ENCODE measurements at places on chromosomes 12 and 14. TPM values are rescaled to one million over a fixed set of nuclear protein-coding genes. Genes with fewer than 3 reads are reported as not detected.

Gene P2RX7
- total RNA-seq: 0.46 TPM

Gene IL22
- not detected for total RNA-seq

Gene ESPL1
- 34.3 TPM for total RNA-seq

Gene FAM181A
- total RNA-seq: not detected

Gene MYO1H
- not detected for total RNA-seq

Gene TOMM20L
- total RNA-seq: not detected

Gene MYF6
- 0.43 TPM for total RNA-seq

Gene KCNK10
- 11.0 TPM for total RNA-seq

Gene TAS2R7
- total RNA-seq: not detected

Gene BRI3BP
- 2.5 TPM for total RNA-seq

Gene DACT1
- 3.4 TPM for total RNA-seq

Gene GUCY2C
- not detected for total RNA-seq

- no peaks in the 10 kb centered on the region for H3K4me1 ChIP-seq
- no peaks in the 10 kb centered on the region for H3K27me3 ChIP-seq
- no peaks in the 10 kb centered on the region for H3K36me3 ChIP-seq
- no peak overlapping the region for H3K4me3 ChIP-seq
- no peak for DNase-seq
These were observed 10.0 kb upstream of the TBC1D30 start for GRCh38 chr12:64814432-64814831.

- no peak overlapping the region for H3K27ac ChIP-seq
- no peak for DNase-seq
- no peaks in the 10 kb centered on the region for H3K27me3 ChIP-seq
- no peaks in the 10 kb centered on the region for H3K4me1 ChIP-seq
These were observed 1526.3 kb downstream of the AACS start for GRCh38 chr12:126591533-126591932.

GRCh38 chr12:58176296-58176869, 235.0 kb downstream of the ATP23 start:
- peaks cover 8% of the 10 kb centered on the region for H3K27me3 ChIP-seq
- no peak overlapping the region for H3K27ac ChIP-seq
- H3K36me3 ChIP-seq: no peaks in the 10 kb centered on the region
- H3K4me1 ChIP-seq: no peaks in the 10 kb centered on the region
- H3K4me3 ChIP-seq: no peak overlapping the region

DNA sequence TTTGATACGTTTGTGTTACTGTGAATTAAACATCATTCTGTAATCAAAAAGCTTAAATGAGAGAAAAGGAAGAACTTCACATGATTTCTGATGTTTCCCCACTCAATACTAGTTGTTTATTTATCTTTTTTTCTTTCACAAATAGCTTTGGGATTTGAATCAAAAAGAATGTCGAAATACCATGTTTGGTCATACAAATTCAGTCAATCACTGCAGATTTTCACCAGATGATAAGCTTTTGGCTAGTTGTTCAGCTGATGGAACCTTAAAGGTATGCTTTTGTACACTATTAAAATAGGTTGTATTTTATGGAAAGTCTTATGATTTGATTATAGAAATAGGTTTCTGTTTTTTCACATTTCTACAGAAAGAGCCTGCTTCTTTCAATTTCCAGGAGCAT, 41.5 kb downstream of the APAF1 start:
- H3K4me1 ChIP-seq: no peaks in the 10 kb centered on the region
- no peak overlapping the region for H3K27ac ChIP-seq
- peaks cover 21% of the 10 kb centered on the region for H3K36me3 ChIP-seq
- DNase-seq: no peak

- H3K27ac ChIP-seq: no peak overlapping the region
- no peak overlapping the region for H3K4me3 ChIP-seq
- H3K36me3 ChIP-seq: no peaks in the 10 kb centered on the region
- no peaks in the 10 kb centered on the region for H3K4me1 ChIP-seq
These were observed 50.4 kb downstream of the TBX5 start for GRCh38 chr12:114355389-114356088.

- no peaks in the 10 kb centered on the region for H3K4me1 ChIP-seq
- no peak overlapping the region for H3K27ac ChIP-seq
- no peak overlapping the region for H3K4me3 ChIP-seq
- H3K36me3 ChIP-seq: no peaks in the 10 kb centered on the region
- no peaks in the 10 kb centered on the region for H3K27me3 ChIP-seq
- DNase-seq: no peak
These were observed 62.6 kb downstream of the PLXNC1 start for GRCh38 chr12:94211021-94211420.

GRCh38 chr14:72444701-72445100, 449.2 kb downstream of the DPF3 start:
- no peak overlapping the region for H3K4me3 ChIP-seq
- H3K36me3 ChIP-seq: no peaks in the 10 kb centered on the region
- DNase-seq: no peak
- H3K27ac ChIP-seq: no peak overlapping the region

GRCh38 chr12:41980390-41980789, 164.3 kb downstream of the GXYLT1 start:
- H3K36me3 ChIP-seq: no peaks in the 10 kb centered on the region
- no peak overlapping the region for H3K27ac ChIP-seq
- no peak for DNase-seq
- H3K4me3 ChIP-seq: no peak overlapping the region
- H3K4me1 ChIP-seq: no peaks in the 10 kb centered on the region

- DNase-seq: peak; percentile 48
- H3K4me1 ChIP-seq: peaks cover 5% of the 10 kb centered on the region
- H3K27ac ChIP-seq: no peak overlapping the region
These were observed 458.8 kb downstream of the GLT1D1 start for GRCh38 chr12:129312048-129312447.

- no peaks in the 10 kb centered on the region for H3K36me3 ChIP-seq
- no peaks in the 10 kb centered on the region for H3K4me1 ChIP-seq
- no peak for DNase-seq
- H3K27ac ChIP-seq: no peak overlapping the region
- H3K27me3 ChIP-seq: no peaks in the 10 kb centered on the region
- no peak overlapping the region for H3K4me3 ChIP-seq
These were observed 14.3 kb upstream of the TMX1 start for GRCh38 chr14:51225751-51226150.

GRCh38 chr12:56007564-56008559, 10.8 kb downstream of the SUOX start:
- no peaks in the 10 kb centered on the region for H3K27me3 ChIP-seq
- H3K27ac ChIP-seq: peak overlapping the region; percentile 55
- peak overlapping the region; percentile 69 for H3K4me3 ChIP-seq
- H3K4me1 ChIP-seq: peaks cover 4% of the 10 kb centered on the region

- no peak for DNase-seq
- no peak overlapping the region for H3K4me3 ChIP-seq
- no peaks in the 10 kb centered on the region for H3K36me3 ChIP-seq
- H3K27ac ChIP-seq: no peak overlapping the region
These were observed 36.3 kb downstream of the LIMA1 start for GRCh38 chr12:50246873-50247612.

DNA sequence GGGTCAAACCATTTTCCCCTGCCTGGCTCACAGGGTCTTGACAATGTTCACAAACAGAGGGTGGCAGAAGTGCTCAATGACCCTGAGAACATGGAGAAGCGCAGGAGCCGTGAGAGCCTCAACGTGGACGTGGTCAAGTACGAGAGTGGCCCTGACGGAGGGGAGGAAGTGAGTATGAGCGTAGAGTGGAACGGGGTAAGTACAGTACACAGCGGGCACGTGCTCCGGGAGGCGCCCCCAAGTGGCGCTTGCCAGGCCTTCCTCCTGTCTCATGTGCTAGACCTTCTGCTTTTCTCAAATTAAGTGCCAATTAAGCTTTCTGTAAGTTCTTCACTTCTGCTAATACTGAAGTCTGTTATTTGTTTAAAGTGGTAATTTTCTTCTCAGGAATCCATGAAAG, 35.9 kb downstream of the XRCC3 start:
- peaks cover 28% of the 10 kb centered on the region for H3K36me3 ChIP-seq
- H3K4me1 ChIP-seq: no peaks in the 10 kb centered on the region
- H3K27ac ChIP-seq: no peak overlapping the region
- H3K27me3 ChIP-seq: no peaks in the 10 kb centered on the region
- DNase-seq: peak; percentile 51

DNA sequence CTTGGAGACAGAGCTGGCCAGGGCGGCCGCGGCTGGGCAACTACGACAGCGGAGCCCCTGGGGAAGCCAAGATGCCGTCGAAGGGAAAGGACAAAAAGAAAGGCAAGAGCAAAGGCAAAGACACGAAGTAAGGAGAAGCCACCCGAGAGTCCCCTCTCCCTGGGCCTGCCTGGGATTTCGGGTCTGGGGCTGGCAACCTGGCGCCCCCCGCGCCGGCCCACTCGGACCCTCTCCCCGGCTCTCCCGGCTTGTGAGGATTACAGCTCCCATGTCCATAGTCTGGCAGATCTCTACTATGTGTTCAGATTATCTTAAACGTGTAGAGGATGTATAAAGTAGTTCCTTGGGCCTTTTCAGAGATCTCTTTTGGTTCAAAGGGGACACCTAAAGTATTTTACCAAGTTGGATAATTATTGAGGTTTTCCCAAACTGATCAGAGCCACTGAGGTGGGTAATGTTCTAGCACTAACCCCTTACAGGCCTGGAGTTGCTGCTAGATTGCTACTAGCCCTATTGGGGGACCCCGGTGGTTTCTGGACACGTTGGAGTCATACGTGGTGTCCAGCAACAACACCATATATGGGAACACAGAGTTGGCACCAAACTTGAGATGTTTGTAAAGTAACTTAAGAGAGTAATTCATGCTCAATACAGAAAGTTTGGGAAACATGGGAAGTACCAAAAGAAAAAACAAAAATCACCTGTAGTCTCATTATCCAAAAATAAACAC, 424 bp downstream of the BBOF1 start:
- DNase-seq: peak; percentile 11
- H3K27me3 ChIP-seq: no peaks in the 10 kb centered on the region
- no peak overlapping the region for H3K27ac ChIP-seq
- no peaks in the 10 kb centered on the region for H3K4me1 ChIP-seq
- peak overlapping the region; percentile 88 for H3K4me3 ChIP-seq

DNA sequence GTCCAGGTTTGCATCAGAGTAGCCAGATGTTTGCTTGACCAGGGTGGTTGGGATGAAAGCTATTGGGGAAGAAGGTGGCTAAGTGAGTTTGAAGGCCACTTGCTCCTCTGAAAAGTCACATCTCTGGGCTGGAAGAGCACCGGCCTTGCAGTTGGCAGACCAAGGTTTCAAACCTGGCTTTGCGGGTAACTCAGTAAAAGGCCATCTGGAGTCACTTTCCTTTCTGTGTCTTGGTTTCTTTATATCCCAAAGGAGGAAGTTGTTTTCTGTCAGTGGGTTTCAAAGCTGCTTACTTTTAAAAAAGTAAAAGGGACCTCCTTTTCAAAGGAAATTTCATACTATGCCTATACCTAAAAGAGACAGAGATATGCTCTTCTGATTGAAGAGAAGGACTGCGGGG, 26.2 kb upstream of the CMA1 start:
- no peaks in the 10 kb centered on the region for H3K36me3 ChIP-seq
- H3K4me3 ChIP-seq: no peak overlapping the region
- no peak for DNase-seq
- no peak overlapping the region for H3K27ac ChIP-seq
- no peaks in the 10 kb centered on the region for H3K4me1 ChIP-seq

DNA sequence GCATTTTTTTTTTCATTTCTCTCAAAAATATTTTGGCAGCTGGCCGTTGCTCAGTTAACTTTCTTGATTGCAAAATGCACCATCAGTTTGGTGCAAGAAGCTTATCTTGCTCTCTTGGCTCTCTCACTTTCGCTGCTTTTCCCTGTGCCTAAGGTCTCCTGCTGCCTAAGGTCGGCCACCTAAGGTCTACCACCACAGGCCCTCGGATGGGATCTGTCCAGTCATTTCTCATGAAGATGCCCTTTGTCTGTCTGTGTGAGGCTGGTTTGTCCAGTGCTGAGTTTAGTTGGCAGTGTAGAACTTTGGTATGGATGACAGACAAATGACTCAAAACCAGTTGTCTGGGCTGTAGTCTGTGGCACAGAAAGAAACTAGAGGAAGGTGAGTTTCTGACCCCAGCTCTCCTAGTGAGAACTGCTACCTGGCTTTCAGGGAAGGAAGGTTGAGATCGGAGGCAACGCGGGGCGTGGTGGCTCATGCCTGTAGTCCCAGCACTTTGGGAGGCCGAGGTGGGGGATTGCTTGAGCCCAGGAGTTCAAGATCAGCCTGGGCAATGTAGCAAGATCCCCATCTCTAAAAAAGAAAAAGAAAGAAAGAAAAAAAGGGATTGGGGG, 2.6 kb downstream of the MLXIP start:
- DNase-seq: no peak
- H3K36me3 ChIP-seq: no peaks in the 10 kb centered on the region
- H3K27me3 ChIP-seq: peaks cover 73% of the 10 kb centered on the region
- H3K27ac ChIP-seq: no peak overlapping the region
- H3K4me3 ChIP-seq: no peak overlapping the region

DNA sequence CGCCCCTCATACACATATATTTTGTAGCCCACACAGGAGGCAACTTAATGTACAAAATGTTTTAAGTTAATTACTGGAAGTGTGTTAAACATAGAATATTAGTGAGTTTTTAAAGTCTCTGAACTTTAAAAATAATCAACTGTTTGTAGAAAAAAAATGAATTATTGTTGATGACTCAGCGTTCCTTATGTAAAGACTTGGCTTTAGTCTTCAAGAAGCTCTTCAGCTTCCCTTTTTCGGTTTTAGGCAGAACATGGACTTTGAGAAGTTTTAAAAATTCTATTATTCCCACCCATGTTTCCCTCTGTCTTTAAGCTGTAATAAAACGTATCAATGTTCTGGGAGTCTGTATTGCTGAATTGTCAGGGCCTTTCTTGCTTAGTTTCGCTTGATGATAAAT, 269.5 kb downstream of the FBXL14 start:
- no peaks in the 10 kb centered on the region for H3K27me3 ChIP-seq
- H3K27ac ChIP-seq: no peak overlapping the region
- no peak for DNase-seq
- H3K4me3 ChIP-seq: no peak overlapping the region
- no peaks in the 10 kb centered on the region for H3K36me3 ChIP-seq

- no peak overlapping the region for H3K27ac ChIP-seq
- H3K4me1 ChIP-seq: no peaks in the 10 kb centered on the region
- DNase-seq: no peak
- H3K4me3 ChIP-seq: no peak overlapping the region
- no peaks in the 10 kb centered on the region for H3K36me3 ChIP-seq
These were observed 24.1 kb downstream of the SNRPF start for GRCh38 chr12:95882873-95883272.

- H3K4me1 ChIP-seq: peaks cover 24% of the 10 kb centered on the region
- H3K4me3 ChIP-seq: no peak overlapping the region
- DNase-seq: no peak
- no peak overlapping the region for H3K27ac ChIP-seq
- H3K36me3 ChIP-seq: no peaks in the 10 kb centered on the region
These were observed 11.3 kb upstream of the GNG2 start for GRCh38 chr14:51849097-51849496.

- H3K36me3 ChIP-seq: no peaks in the 10 kb centered on the region
- no peaks in the 10 kb centered on the region for H3K27me3 ChIP-seq
- peak overlapping the region; percentile 64 for H3K27ac ChIP-seq
- peaks cover 30% of the 10 kb centered on the region for H3K4me1 ChIP-seq
- DNase-seq: peak; percentile 85
These were observed 418.1 kb downstream of the LRIG3 start for GRCh38 chr12:58502226-58502625.

GRCh38 chr12:116421785-116422538, 137.2 kb upstream of the MAP1LC3B2 start:
- H3K36me3 ChIP-seq: no peaks in the 10 kb centered on the region
- no peak overlapping the region for H3K4me3 ChIP-seq
- no peak for DNase-seq

GRCh38 chr12:59298296-59298695, 297.5 kb upstream of the SLC16A7 start:
- H3K27me3 ChIP-seq: no peaks in the 10 kb centered on the region
- no peak overlapping the region for H3K4me3 ChIP-seq
- H3K27ac ChIP-seq: no peak overlapping the region
- no peaks in the 10 kb centered on the region for H3K4me1 ChIP-seq
- peak; percentile 4 for DNase-seq

GRCh38 chr12:16949871-16950667, 344.1 kb upstream of the LMO3 start:
- DNase-seq: peak; percentile 76
- no peak overlapping the region for H3K4me3 ChIP-seq
- H3K27me3 ChIP-seq: no peaks in the 10 kb centered on the region
- no peaks in the 10 kb centered on the region for H3K36me3 ChIP-seq
- peaks cover 22% of the 10 kb centered on the region for H3K4me1 ChIP-seq
